ENCODE measurements at places on chromosomes 11 and 22. TPM values are rescaled to one million over a fixed set of nuclear protein-coding genes. Genes with fewer than 3 reads are reported as not detected.
A peak's percentile ranks its signal among the peaks of the same experiment; 100 is the strongest.

- H3K4me3 ChIP-seq = no peak overlapping the region
- no peak overlapping the region for H3K27ac ChIP-seq
- H3K4me1 ChIP-seq = no peaks in the 10 kb centered on the region
- H3K36me3 ChIP-seq = no peaks in the 10 kb centered on the region
- no peaks in the 10 kb centered on the region for H3K27me3 ChIP-seq
Observed at GRCh38 chr11:126655807-126656128, 300.3 kb downstream of the ST3GAL4 start.

GRCh38 chr11:68354148-68354872, 41.9 kb downstream of the LRP5 start:
- no peaks in the 10 kb centered on the region for H3K27me3 ChIP-seq
- peaks cover 16% of the 10 kb centered on the region for H3K36me3 ChIP-seq
- H3K4me1 ChIP-seq = peaks cover 27% of the 10 kb centered on the region
- H3K4me3 ChIP-seq = no peak overlapping the region
- H3K27ac ChIP-seq = peak overlapping the region; percentile 89

DNA sequence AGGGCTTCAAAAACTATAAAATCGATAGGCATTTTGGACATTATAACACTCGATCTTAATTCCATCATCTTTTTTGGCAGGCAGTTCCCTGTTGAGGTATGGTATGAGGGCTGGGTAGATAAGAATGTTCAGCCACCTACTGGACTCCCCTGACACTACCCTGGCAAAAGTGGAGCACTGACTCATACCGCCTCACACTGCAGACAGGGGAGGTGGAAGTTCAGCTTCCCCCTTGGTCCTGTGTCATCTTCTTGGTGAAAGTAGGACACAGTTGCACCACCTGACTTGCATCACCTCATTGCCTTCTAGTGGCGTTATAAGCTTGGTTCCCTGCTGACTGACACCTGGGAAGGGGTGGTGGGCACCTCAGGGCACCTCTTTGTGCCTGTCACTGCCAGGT, 30.4 kb downstream of the PAAF1 start:
- no peaks in the 10 kb centered on the region for H3K4me1 ChIP-seq
- H3K4me3 ChIP-seq = no peak overlapping the region
- H3K36me3 ChIP-seq = peaks cover 13% of the 10 kb centered on the region
- no peak overlapping the region for H3K27ac ChIP-seq
- no peak for DNase-seq
- no peaks in the 10 kb centered on the region for H3K27me3 ChIP-seq

DNA sequence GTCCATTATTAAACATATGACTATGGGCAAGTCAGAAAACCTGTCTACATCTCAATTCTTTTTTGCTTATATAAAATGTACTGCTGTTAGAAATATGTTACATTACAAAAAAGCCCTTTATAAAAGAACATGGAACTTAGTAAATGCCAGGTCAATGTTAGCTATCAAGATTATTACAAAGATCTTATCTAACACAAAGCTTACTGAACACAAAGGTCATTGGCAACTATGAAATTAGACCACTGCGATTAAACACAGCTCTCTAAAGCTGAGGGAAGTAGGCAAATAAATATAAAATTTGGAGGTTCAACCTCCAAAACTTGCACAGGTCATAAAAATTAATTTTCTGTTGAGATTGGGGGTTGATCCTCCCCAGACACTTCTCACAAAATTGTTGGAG, 692.8 kb upstream of the CCDC90B start:
- H3K4me3 ChIP-seq = no peak overlapping the region
- H3K27me3 ChIP-seq = no peaks in the 10 kb centered on the region
- DNase-seq = no peak

GRCh38 chr11:12787847-12788246, 113.6 kb downstream of the TEAD1 start:
- H3K27ac ChIP-seq = no peak overlapping the region
- H3K4me1 ChIP-seq = no peaks in the 10 kb centered on the region
- no peak for DNase-seq
- no peaks in the 10 kb centered on the region for H3K36me3 ChIP-seq
- no peaks in the 10 kb centered on the region for H3K27me3 ChIP-seq

- H3K27me3 ChIP-seq = no peaks in the 10 kb centered on the region
- H3K27ac ChIP-seq = no peak overlapping the region
- peaks cover 13% of the 10 kb centered on the region for H3K4me1 ChIP-seq
- no peak overlapping the region for H3K4me3 ChIP-seq
- no peak for DNase-seq
Observed at GRCh38 chr11:117977029-117977428, 9.2 kb upstream of the IL10RA start.

DNA sequence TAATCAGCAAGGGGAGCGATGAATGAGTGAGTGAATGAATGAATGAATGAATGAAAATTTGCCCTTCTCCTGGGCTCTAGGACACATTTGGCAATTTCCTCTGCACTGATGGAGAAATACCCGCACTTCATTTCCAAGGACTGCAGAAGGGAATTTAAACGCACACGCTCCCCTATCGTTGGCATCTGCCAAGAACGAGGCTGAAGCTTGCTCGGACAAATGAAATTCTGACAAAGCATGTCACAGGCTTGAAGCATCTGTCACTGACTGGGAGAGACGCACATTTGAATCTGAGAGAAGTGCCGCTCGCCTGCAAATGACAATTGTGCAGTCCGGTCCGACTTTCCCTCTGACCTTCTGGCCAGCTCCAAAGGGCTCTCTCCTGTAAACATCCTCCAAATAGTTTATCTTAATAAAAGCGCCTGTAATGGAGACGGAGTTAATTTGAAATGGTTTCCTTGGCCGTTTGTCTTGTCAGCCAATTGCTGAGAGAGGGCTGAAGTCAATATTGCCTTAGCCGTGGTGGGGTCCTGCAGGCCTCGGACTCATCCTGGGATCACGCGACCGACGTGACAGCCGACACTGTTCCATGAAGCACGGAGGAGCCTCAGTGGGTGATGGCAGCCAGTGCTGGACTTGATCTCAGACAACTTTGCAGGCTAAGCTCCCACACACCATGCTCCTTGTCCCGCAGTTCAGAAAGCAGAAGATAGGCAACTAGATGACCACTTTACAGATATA, 260.7 kb downstream of the MN1 start:
- H3K4me3 ChIP-seq = no peak overlapping the region
- H3K36me3 ChIP-seq = no peaks in the 10 kb centered on the region
- no peaks in the 10 kb centered on the region for H3K27me3 ChIP-seq

Gene OR8K3
- total RNA-seq = not detected

Gene SLC35E4
- total RNA-seq = 4.8 TPM

Gene FJX1
- 2.9 TPM for total RNA-seq

Measured in lung (tissue), 17 donors.